Esophagus muscularis mucosa (tissue), 4 donors: ENCODE measurements at places on chromosomes 11 and 22. TPM values are rescaled to one million over a fixed set of nuclear protein-coding genes. Genes with fewer than 3 reads are reported as not detected.

- peak; percentile 68 for DNase-seq
- H3K4me3 ChIP-seq, result no peak overlapping the region
- no peak overlapping the region for H3K27ac ChIP-seq
- H3K36me3 ChIP-seq, result no peaks in the 10 kb centered on the region
- H3K4me1 ChIP-seq, result peaks cover 5% of the 10 kb centered on the region
These were observed 448.3 kb downstream of the INSC start for GRCh38 chr11:15563054-15563453.

GRCh38 chr11:119167933-119168332 is 592 bp upstream of the NLRX1 start:
- DNase-seq, result no peak
- peak overlapping the region; percentile 97 for H3K27ac ChIP-seq
- H3K4me1 ChIP-seq, result peaks cover 17% of the 10 kb centered on the region
- H3K4me3 ChIP-seq, result peak overlapping the region; percentile 82
- no peaks in the 10 kb centered on the region for H3K36me3 ChIP-seq

- H3K4me1 ChIP-seq, result no peaks in the 10 kb centered on the region
- H3K27ac ChIP-seq, result no peak overlapping the region
- no peaks in the 10 kb centered on the region for H3K36me3 ChIP-seq
- no peaks in the 10 kb centered on the region for H3K27me3 ChIP-seq
- peak overlapping the region; percentile 25 for H3K4me3 ChIP-seq
These were observed 48.0 kb downstream of the MYO7A start for GRCh38 chr11:77175869-77176539.

Gene RFPL3
- total RNA-seq, result not detected

Gene CDC42BPG
- total RNA-seq, result not detected
